ENCODE measurements at places on chromosomes 1 and 21.

DNA sequence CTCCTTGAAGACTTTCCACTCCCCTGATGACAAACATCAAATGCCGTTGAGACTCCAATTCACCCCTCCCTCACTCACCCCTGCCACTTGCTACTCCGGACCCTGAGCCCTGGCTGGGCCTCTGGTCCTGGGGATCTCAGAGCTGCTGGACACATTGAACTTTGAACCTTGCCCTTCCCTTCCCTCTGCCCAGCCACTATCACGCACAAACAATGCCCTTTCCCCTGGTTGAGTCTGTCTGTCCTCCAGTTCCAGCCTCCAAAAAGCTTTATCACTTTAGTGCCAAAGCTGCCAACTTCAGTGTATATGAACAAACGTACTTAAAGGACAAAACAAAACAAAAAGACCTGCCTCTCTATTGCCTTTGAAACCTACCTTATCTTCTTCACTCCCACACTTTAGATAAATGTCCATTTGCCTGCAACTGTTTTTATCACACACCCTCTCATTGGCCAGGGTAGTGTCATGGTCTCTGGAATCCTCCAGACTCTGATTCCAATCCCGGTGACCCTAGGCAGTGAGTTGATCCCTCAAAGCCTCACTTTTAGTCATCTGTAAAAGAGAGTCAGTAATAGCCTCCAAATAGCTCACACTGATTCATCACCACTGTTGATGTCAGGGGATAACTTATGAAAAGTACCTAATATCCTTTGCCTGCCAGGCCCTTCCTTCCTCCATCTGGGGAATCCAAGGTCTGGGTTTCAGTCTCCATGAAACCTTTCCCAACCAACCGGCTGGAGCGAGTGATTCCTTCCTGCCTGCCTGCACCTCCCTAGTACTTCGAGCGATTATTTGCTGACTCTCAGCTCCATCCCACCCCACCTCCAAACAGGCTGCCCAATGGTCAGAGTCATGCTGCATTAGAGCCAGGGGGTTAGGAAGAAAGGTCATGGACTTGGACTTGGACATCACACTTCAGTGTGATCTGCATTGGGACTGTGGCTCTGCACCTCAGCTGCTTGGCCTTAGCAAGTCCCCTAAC is 15.9 kb upstream of the SPOCD1 start:
- no peak overlapping the region for H3K27ac ChIP-seq
- no peaks in the 10 kb centered on the region for H3K36me3 ChIP-seq
- H3K27me3 ChIP-seq = no peaks in the 10 kb centered on the region
- no peak for DNase-seq
- peaks cover 26% of the 10 kb centered on the region for H3K4me1 ChIP-seq

- H3K27me3 ChIP-seq = no peaks in the 10 kb centered on the region
- no peaks in the 10 kb centered on the region for H3K36me3 ChIP-seq
- no peak overlapping the region for H3K27ac ChIP-seq
- H3K4me1 ChIP-seq = no peaks in the 10 kb centered on the region
- DNase-seq = no peak
- no peak overlapping the region for H3K4me3 ChIP-seq
Measured at GRCh38 chr21:32303385-32303784, 4.7 kb downstream of the MRAP start.

DNA sequence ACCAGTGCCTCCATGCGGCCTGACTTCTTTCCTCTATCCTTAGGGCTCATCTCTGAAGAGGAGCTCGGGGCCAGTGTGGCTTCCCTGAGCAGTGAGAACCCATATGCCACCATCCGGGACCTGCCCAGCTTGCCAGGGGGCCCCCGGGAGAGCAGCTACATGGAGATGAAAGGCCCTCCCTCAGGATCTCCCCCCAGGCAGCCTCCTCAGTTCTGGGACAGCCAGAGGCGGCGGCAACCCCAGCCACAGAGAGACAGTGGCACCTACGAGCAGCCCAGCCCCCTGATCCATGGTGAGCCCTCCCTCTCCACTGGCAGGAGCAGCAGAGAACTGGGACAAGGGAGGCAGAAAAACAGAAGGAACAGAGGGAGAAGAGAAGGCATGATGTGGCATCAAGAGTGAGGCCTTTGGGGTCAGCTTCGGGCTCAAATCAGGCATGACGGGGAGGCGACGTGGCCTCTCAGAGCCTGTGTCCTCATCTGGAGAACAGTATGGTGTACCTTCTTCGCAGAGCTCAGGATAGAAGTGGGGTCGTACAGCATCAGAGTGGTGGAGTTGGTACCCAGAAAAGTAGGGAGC is 6.5 kb upstream of the LRRC71 start:
- no peak for DNase-seq
- no peaks in the 10 kb centered on the region for H3K27me3 ChIP-seq
- no peaks in the 10 kb centered on the region for H3K36me3 ChIP-seq
- peak overlapping the region; percentile 79 for H3K27ac ChIP-seq
- H3K4me1 ChIP-seq = no peaks in the 10 kb centered on the region
- no peak overlapping the region for H3K4me3 ChIP-seq

GRCh38 chr1:22773981-22774832 is 63.6 kb downstream of the EPHB2 start:
- no peak for DNase-seq

GRCh38 chr1:240917976-240918375 is 306.0 kb upstream of the GREM2 start:
- no peak for DNase-seq
- H3K27me3 ChIP-seq = no peaks in the 10 kb centered on the region
- H3K27ac ChIP-seq = no peak overlapping the region
- no peaks in the 10 kb centered on the region for H3K36me3 ChIP-seq
- no peaks in the 10 kb centered on the region for H3K4me1 ChIP-seq
- H3K4me3 ChIP-seq = no peak overlapping the region

- H3K27ac ChIP-seq = no peak overlapping the region
- peaks cover 25% of the 10 kb centered on the region for H3K4me1 ChIP-seq
- no peaks in the 10 kb centered on the region for H3K27me3 ChIP-seq
- no peaks in the 10 kb centered on the region for H3K36me3 ChIP-seq
Measured at GRCh38 chr1:116420417-116421200, 47.6 kb downstream of the ATP1A1 start.

GRCh38 chr21:45867671-45868081 is 113.9 kb upstream of the COL6A1 start:
- no peaks in the 10 kb centered on the region for H3K27me3 ChIP-seq
- H3K4me1 ChIP-seq = no peaks in the 10 kb centered on the region
- no peak overlapping the region for H3K27ac ChIP-seq
- no peaks in the 10 kb centered on the region for H3K36me3 ChIP-seq
- DNase-seq = no peak
- no peak overlapping the region for H3K4me3 ChIP-seq

DNA sequence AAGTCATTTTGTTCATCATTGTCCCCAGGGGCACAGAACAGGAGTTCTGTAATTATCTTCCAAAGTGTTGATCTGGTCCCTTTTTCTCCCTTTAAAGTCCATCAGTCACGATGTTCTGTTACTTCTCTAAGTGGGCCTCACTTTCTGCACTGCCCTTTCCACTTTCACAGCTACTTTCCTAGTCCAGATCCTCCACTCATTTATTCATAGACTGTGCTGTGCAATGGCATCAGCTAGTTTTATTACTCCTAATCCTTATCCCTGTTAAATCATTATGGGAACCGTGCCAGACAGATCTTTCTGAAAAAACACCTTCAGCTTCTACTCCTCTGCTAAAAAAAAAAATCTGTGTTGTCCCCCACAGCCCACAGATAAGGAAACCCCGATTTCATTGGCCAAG is 64.0 kb upstream of the BCL10 start:
- DNase-seq = no peak
- no peaks in the 10 kb centered on the region for H3K36me3 ChIP-seq
- no peak overlapping the region for H3K4me3 ChIP-seq
- no peaks in the 10 kb centered on the region for H3K27me3 ChIP-seq
- H3K27ac ChIP-seq = no peak overlapping the region

DNA sequence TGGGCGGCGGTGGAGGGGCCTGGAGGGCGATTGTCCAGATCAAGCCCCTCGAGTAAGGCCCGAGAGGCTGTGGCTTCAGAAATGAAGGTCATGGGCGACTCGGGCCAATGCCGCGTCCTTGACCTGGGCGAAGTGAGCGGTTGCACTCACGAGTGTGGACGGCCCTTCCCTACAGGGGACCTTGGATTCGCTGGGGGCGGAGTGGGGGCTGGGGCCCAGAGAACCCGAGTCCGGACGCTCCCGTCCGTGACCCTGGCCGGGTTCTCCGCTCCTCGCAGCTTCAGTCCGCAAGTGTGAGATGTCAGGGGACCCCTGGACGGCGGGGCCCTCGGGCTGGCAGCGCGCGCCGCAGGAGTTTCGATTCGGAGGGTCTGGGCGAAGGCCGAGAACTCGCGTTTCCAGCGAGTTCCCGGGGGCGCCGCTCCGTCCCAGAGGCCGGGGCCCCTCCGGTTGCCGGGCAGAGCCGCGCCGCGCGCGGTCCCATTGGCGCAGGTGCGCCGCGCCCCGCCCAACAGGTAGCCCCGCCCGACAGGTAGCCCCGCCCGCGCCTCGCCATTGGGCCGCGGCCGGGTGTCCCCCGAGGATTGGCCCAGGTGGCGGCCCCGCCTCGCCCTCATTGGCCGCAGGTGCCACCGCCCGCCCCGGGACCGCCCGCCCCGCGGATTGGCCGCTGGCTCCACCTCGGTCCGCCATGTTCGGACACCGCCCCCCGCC is at the start of gene PRKCZ:
Gene PRKCZ (plus strand): TSS at position 694 of the 714 bp plus-strand sequence. CDS start 220 bp downstream, outside the sequence.
- H3K4me1 ChIP-seq = peaks cover 25% of the 10 kb centered on the region
- peak; percentile 94 for DNase-seq
- H3K27me3 ChIP-seq = no peaks in the 10 kb centered on the region

DNA sequence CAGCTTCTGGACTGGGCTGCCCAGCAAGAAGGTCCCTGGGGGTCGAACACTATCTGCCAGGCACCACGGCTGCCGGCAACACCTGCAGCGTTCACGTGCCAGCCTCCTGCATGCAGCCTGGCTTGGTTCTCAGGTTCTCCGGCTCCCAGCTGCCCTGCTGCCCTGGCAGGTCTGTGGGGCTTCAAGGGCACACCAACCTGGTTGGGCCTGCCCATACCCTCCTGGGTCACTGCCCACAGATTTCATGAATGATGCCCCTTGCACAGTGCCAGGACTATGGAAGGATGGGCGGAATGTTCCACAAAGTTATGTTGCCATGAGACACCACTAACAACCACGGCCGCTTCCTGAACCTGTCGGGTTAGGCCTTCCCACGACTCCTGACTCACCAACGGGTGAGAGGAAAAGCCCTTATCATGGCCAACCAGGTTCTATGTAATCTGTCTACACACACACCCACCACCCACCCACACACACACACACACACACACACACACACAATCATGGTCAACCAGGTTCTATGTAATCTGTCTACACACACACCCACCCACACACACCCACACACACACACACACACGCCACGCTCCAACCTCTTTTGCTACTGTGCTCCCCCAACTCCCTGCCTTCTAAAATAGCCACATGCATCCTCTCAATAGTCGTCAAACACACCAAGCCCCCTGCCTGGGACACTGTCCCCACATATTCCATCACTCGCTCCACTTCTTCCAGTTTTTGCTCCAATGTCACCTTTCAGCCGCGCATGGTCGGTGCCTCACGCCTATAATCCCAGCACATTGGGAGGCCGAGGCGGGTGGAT is 32.2 kb downstream of the HSPG2 start:
- H3K27ac ChIP-seq = peak overlapping the region; percentile 67
- DNase-seq = no peak
- no peaks in the 10 kb centered on the region for H3K36me3 ChIP-seq
- peaks cover 7% of the 10 kb centered on the region for H3K4me1 ChIP-seq
- H3K27me3 ChIP-seq = no peaks in the 10 kb centered on the region
- no peak overlapping the region for H3K4me3 ChIP-seq

DNA sequence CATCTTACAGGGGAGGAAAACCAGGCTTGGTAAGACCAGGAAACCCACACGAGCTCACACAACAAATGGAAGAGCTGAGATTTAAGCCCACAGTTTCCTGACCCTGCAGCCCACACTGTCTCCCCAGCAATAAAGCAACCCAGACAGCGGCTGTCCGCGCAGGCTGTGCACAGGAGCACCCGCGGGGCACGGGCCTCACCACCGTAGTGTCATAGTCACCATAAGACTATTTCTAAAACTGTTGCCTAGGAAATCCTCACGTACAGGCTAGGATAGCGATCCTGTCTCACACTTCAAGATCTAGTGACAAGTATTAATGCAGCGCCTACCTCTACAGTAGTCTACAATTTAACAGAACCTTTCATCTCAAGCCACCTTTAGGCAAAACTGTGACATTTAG is 54.0 kb upstream of the SYT6 start:
- H3K27ac ChIP-seq = no peak overlapping the region
- H3K27me3 ChIP-seq = peaks cover 6% of the 10 kb centered on the region
- no peak for DNase-seq
- H3K4me1 ChIP-seq = peaks cover 3% of the 10 kb centered on the region
- H3K4me3 ChIP-seq = no peak overlapping the region

GRCh38 chr1:28926629-28927265 is 12.4 kb downstream of the EPB41 start:
- H3K27me3 ChIP-seq = no peaks in the 10 kb centered on the region
- DNase-seq = peak; percentile 78
- H3K4me1 ChIP-seq = peaks cover 76% of the 10 kb centered on the region
- H3K27ac ChIP-seq = peak overlapping the region; percentile 60
- H3K36me3 ChIP-seq = no peaks in the 10 kb centered on the region
- peak overlapping the region; percentile 23 for H3K4me3 ChIP-seq

GRCh38 chr1:60826320-60827094 is 255.9 kb upstream of the NFIA start:
- H3K36me3 ChIP-seq = no peaks in the 10 kb centered on the region
- no peak overlapping the region for H3K4me3 ChIP-seq
- H3K4me1 ChIP-seq = no peaks in the 10 kb centered on the region
- H3K27ac ChIP-seq = no peak overlapping the region
- no peaks in the 10 kb centered on the region for H3K27me3 ChIP-seq

- H3K4me3 ChIP-seq = no peak overlapping the region
- no peak overlapping the region for H3K27ac ChIP-seq
- peaks cover 6% of the 10 kb centered on the region for H3K27me3 ChIP-seq
- no peaks in the 10 kb centered on the region for H3K36me3 ChIP-seq
- H3K4me1 ChIP-seq = peaks cover 5% of the 10 kb centered on the region
- no peak for DNase-seq
Measured at GRCh38 chr1:5428351-5428750, 563.9 kb downstream of the NPHP4 start.

DNA sequence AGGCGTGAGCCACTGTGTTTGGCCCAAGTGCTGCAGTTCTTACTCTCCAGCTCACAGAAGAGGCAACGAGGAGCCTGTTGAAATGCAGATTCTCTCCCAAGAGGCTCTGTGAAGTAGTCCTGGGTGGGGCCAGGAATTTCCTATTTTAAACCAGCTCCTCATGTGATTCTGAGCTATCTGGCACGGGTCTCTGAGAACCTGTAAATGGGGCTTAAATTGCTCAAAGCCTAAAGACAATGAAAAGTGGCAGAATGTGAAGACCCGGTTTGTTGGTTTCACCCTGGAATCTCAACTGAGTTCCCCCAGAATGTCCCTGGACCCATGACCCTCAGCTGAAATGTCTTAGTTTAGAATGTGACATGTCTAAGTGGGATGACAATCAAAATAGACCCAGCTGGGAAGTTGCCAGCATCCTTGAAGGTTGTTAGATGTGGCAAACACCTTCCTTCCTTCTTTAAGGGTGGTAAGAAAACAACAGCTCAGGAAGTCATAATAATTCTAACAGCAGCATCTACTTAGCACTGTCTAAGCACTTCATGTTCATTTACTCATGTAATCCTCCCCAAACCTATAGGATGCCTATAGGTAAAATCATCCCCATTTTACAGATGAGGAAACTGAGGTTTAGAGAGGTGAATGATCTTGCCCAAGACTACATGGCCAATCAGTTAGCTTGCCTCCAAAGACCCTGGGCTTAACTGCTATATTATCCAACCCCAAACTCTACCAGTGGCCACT is 20.9 kb upstream of the ATP5PO start:
- H3K27ac ChIP-seq = peak overlapping the region; percentile 60
- H3K4me3 ChIP-seq = peak overlapping the region; percentile 42
- H3K36me3 ChIP-seq = no peaks in the 10 kb centered on the region
- peak; percentile 42 for DNase-seq

Measured in CD8-positive, alpha-beta memory T cell (primary cell).